ENCODE measurements at places on chromosomes 7 and 10.

- no peak for DNase-seq
Measured at GRCh38 chr10:86135191-86135590, 231.4 kb downstream of the GRID1 start.

DNA sequence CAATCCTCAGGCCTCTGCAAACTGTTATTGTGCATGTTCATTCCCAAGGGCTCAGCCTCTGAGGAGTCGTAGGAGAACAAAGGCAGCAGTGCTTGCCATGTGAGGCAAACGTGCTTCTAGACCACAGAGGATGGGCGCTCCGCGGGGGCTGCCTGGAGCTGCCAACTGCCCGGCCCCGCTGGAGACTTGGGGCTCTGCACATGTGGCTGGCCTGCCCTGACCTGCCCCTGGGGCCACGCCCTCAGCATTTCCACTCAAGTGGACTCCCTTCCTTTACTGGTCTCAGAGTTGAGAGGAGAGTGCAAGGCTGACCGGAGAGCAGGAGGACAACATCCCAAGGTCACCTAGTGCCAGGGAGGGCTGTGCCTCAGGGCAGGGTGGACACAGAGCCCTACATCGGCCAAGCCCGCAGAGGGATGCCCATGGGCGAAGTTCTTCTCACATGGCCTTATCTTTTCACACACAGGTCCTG is 222.3 kb upstream of the ZNF32 start:
- no peak for DNase-seq

GRCh38 chr10:33306126-33306525 is 28.3 kb downstream of the NRP1 start:
- DNase-seq: no peak

GRCh38 chr10:48604039-48604990 is 558 bp downstream of the ARHGAP22 start:
- DNase-seq: no peak

GRCh38 chr7:77954773-77955555 is 156.4 kb downstream of the PHTF2 start:
- DNase-seq: no peak

GRCh38 chr10:100109670-100110069 is 28.0 kb upstream of the CPN1 start:
- no peak for DNase-seq

Data from osteoblast (primary cell).